ENCODE measurements at places on chromosomes 13 and 19. TPM values are rescaled to one million over a fixed set of nuclear protein-coding genes. Genes with fewer than 3 reads are reported as not detected.

- DNase-seq, result no peak
These were observed 65.6 kb downstream of the UFM1 start for GRCh38 chr13:38415233-38415632.

DNA sequence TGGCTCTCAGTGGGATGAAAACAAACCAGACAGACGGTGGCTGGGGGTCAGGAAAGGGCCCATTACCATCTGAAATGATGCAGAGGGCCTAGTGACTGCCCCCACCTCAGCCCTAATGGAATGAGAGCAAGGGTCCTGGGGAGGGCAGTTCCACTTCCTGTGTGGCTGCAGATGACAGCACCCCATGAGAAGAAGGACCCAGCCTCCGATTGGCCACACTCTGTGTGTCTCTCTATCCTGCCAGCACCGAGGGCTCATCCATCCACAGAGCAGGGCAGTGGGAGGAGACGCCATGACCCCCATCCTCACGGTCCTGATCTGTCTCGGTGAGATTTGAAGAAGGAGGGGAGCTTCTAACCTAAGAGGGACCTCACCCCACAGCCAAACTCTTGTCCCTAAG, 498 bp downstream of the LILRB1 start:
- DNase-seq, result no peak

DNA sequence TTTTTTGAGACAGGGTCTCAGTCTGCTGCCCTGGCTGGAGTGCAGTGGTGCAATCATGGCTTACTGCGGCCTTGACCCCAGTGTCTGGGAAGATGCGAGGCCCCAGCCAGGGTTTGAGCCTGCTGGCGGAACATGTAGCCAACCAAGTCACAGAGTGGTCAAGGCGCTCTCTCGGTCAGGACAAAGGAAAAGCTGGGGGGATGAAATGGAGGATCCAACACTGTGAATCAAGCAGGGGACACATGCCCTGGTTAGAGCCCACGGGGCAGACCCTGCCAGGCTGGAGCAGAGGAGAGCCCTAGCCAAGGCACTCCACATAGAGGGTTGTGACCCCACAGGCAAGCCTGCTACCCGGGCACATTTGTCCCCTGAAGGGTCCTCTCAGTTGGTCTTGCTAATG, 10.1 kb downstream of the TUBA3C start:
- no peak for DNase-seq

GRCh38 chr19:51807111-51807701, 12.2 kb downstream of the FPR3 start:
- no peak for DNase-seq

- DNase-seq, result no peak
These were observed 2857.0 kb upstream of the PCDH20 start for GRCh38 chr13:64272681-64273080.

DNA sequence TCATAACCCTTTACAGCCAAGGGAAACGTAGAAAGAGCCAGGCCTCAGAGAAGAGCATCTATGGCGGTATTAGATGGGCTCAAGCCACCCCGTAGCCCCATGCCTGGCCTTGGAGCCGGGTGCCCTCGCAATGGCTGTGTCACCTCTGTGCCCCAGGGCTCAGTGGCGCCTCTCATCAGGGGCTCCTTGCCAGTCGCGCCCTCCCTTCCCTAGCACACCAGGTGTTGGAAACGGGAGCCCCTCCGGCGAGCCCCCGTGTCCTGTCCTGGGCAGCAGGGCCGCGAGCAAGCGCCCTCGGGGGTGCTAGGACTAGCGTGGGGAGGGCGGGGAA, 453 bp downstream of the ZNF256 start:
- DNase-seq, result no peak

- DNase-seq, result no peak
These were observed 820.8 kb upstream of the MIR17HG start for GRCh38 chr13:90526711-90527110.

The OLFM2 gene
- total RNA-seq, result 17.5 TPM

The ADPRHL1 gene
- 1.9 TPM for total RNA-seq
